ENCODE measurements at places on chromosomes 12 and 14. TPM values are rescaled to one million over a fixed set of nuclear protein-coding genes. Genes with fewer than 3 reads are reported as not detected.
A peak's percentile ranks its signal among the peaks of the same experiment; 100 is the strongest.

LRRC9 gene
- 0.08 TPM for total RNA-seq

CLEC4D gene
- not detected for total RNA-seq

DNA sequence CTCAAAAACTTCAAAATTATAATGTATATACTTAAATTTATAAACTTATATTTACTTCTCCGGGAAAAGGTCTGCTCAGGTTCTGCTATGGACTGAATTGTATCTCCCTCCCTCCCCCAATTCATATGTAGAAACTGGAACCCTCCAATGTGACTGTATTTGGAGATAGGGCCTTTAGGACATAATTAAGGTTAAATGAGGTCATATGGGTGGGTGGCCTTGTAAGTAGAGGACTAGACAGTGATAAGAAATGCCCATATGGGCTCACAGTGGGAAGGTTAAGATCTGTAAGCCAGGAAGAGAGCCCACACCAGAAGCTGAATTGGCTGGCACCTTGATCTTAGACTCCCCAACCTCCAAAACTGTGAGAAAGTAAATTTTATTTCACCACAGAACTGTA, 84.5 kb downstream of the TAOK3 start:
- H3K27me3 ChIP-seq, result no peaks in the 10 kb centered on the region
- H3K4me3 ChIP-seq, result no peak overlapping the region
- H3K27ac ChIP-seq, result no peak overlapping the region
- H3K4me1 ChIP-seq, result peaks cover 10% of the 10 kb centered on the region

GRCh38 chr12:6821591-6822425, at the start of gene GPR162:
Gene GPR162, plus strand, starts transcription at chr12:6821821. Its CDS starts 2,078 bp downstream, at chr12:6823899.
- peak within 1 kb of the TSS; percentile 35 for H3K4me3 ChIP-seq
- H3K27me3 ChIP-seq, result peaks cover 26% of the 10 kb centered on the region
- H3K4me1 ChIP-seq, result peaks cover 16% of the 10 kb centered on the region
- no peaks in the 10 kb centered on the region for H3K36me3 ChIP-seq
- peak within 1 kb of the TSS; percentile 71 for H3K27ac ChIP-seq

DNA sequence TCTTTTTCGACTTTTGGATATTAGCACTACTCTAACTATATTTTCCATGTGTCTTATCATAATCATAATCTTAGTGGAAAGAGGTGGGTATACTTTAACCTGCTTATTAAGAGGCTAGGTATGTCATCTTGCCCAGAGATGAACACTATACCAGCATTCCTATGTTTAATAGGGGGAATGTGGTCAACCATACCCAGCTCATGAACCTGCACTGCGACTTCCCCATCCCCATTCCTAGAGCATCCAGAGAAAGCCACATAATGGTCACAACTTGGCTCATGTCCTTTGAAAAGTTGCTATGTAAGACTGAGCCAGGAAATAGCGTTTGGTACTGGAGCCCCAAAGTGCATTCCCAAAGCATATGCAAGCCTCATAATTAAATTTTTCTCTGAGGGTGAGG, 55.2 kb downstream of the TMCC3 start:
- no peak overlapping the region for H3K27ac ChIP-seq
- no peak overlapping the region for H3K4me3 ChIP-seq
- H3K27me3 ChIP-seq, result no peaks in the 10 kb centered on the region

- H3K27ac ChIP-seq, result no peak overlapping the region
- H3K27me3 ChIP-seq, result no peaks in the 10 kb centered on the region
- H3K36me3 ChIP-seq, result no peaks in the 10 kb centered on the region
- no peak overlapping the region for H3K4me3 ChIP-seq
Measured at GRCh38 chr14:85417396-85417795, 112.5 kb upstream of the FLRT2 start.

Data from heart right ventricle (tissue), 16 donors.